ENCODE measurements at places on chromosomes 1 and 21. TPM values are rescaled to one million over a fixed set of nuclear protein-coding genes. Genes with fewer than 3 reads are reported as not detected.

Gene BRDT
- not detected for total RNA-seq

Gene ADCY10
- 0.10 TPM for total RNA-seq

Gene LRRC3
- total RNA-seq: 3.3 TPM

Gene ETV3
- total RNA-seq: 22.2 TPM

Gene PROX1
- 0.13 TPM for total RNA-seq

Gene TBX19
- 2.2 TPM for total RNA-seq

Gene FCGR3A
- 0.13 TPM for total RNA-seq

Gene LMX1A
- not detected for total RNA-seq

Gene ATP1B1
- 118 TPM for total RNA-seq

Gene FAM167B
- total RNA-seq: 1.9 TPM

Gene WLS
- 29.6 TPM for total RNA-seq

Gene SLC9C2
- total RNA-seq: not detected

Gene ESPN
- total RNA-seq: 8.5 TPM

Gene RYR2
- 0.03 TPM for total RNA-seq

Gene COL11A1
- 106 TPM for total RNA-seq

Gene RORC
- not detected for total RNA-seq

Gene PLA2G2D
- total RNA-seq: not detected

Gene SPRR2B
- total RNA-seq: not detected

Gene GJA8
- not detected for total RNA-seq

Gene CR1
- not detected for total RNA-seq

Gene C8B
- not detected for total RNA-seq

Gene CCDC27
- not detected for total RNA-seq

Gene PTTG1IP
- 226 TPM for total RNA-seq

Gene AGRN
- total RNA-seq: 153 TPM

Gene THEM5
- total RNA-seq: not detected

Gene RGSL1
- not detected for total RNA-seq

Gene SPTA1
- total RNA-seq: not detected

Gene LAD1
- total RNA-seq: 0.10 TPM

Gene OR2L2
- not detected for total RNA-seq

Gene CA6
- total RNA-seq: not detected

Gene NPR1
- 0.36 TPM for total RNA-seq

All from Panc1 (cell line).